ENCODE measurements at places on chromosomes 1 and 21. TPM values are rescaled to one million over a fixed set of nuclear protein-coding genes. Genes with fewer than 3 reads are reported as not detected.

DNA sequence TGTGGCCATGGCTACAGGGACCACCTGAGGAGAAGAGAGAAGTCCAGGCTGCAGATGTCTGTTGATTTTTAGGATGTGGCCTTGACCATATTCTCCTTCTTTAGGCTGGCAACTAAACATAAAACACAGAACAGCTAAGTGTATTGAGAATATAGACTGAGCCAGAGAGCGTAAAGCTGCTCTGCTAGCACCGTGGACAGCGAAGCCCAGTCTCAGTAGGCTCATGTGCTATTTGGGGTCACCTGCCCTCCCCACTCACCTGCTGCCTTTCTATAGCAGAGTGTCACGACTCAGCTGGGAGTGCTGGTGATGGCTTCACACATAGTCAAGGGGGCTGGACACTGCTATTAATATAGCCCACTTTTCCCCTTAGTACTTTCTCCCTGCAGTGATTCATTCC lies 278.5 kb downstream of the KCNH1 start:
- DNase-seq: no peak
- H3K36me3 ChIP-seq: no peaks in the 10 kb centered on the region
- H3K27ac ChIP-seq: no peak overlapping the region
- H3K27me3 ChIP-seq: peaks cover 4% of the 10 kb centered on the region

- H3K4me3 ChIP-seq: no peak overlapping the region
- H3K27ac ChIP-seq: no peak overlapping the region
- H3K27me3 ChIP-seq: no peaks in the 10 kb centered on the region
- H3K4me1 ChIP-seq: peaks cover 10% of the 10 kb centered on the region
- H3K36me3 ChIP-seq: peaks cover 8% of the 10 kb centered on the region
These were observed 45.4 kb downstream of the YARS1 start for GRCh38 chr1:32771561-32772280.

GRCh38 chr1:66752671-66753371 lies 562 bp downstream of the DYNLT5 start:
- H3K4me1 ChIP-seq: peaks cover 12% of the 10 kb centered on the region
- peaks cover 28% of the 10 kb centered on the region for H3K27me3 ChIP-seq
- H3K4me3 ChIP-seq: peak overlapping the region; percentile 68
- DNase-seq: no peak
- no peak overlapping the region for H3K27ac ChIP-seq
- no peaks in the 10 kb centered on the region for H3K36me3 ChIP-seq

DNA sequence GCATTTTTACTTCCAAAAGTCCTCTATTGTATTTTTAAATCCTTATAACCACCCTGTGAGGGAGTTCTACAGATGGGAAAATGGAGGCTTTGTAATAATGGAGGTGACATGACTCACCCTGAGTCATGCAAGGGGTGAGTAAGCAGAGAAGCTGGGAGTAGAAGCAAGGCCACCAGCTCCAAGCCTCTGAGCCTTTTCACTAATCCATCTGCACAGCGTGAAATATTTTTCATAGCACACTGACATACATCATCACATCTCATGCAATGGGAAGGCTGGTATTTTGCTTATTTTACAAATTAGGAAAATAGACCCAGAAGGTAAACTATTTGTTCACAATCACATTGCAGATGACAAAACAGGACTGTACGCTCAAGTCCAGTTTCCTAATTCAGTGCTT lies 96.9 kb downstream of the KCNH1 start:
- no peaks in the 10 kb centered on the region for H3K4me1 ChIP-seq
- H3K27ac ChIP-seq: no peak overlapping the region
- H3K27me3 ChIP-seq: peaks cover 13% of the 10 kb centered on the region
- H3K36me3 ChIP-seq: no peaks in the 10 kb centered on the region
- no peak overlapping the region for H3K4me3 ChIP-seq

DNA sequence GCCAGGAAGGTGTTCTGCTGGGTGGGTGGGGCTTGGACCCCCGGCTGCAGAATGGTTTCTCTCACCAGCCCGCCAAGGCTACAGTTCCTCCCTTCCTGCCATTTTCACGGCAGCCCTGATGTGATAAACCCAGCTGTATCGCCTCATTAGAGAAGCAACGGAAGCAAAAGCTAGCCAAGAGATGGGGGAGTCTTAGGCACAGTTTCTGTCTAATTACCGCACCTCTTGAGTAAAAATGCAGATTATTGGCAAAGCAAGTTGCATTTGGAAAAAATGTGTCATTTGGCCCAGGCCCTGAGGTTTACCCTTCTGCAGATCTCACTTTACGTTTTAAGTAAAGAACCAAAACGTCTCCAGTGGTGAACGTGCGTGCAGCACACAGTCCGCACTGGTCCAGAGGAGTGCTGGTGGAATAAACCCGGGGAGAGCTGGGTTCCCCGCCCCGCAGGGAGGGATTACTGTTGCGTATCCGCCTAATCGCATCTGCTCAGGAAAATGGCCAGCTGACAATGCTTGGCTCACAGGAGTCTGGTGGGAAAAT lies 109.9 kb downstream of the GALNT2 start:
- peak; percentile 35 for DNase-seq
- H3K36me3 ChIP-seq: peaks cover 31% of the 10 kb centered on the region
- H3K27ac ChIP-seq: peak overlapping the region; percentile 5
- H3K4me1 ChIP-seq: peaks cover 43% of the 10 kb centered on the region
- H3K27me3 ChIP-seq: no peaks in the 10 kb centered on the region

DNA sequence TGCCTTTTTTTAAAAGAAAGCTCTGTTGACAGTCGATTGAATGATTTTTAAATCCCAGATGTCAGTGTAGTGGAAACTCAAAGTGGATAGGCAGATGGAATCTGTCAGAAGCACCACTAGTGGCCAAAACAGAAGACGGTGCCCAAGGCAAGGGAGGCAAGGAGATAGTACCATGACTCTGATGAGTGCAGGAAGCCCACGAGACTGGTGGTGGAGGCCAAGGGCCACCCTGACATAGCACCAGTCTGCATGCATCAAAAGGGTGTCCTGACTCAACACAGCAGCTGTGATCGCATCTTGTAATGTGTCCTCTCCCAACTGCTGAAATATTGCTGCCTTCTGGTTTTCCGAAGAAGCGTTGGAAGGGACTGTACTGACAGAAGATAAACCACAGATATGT lies 124.1 kb upstream of the PAPPA2 start:
- H3K36me3 ChIP-seq: no peaks in the 10 kb centered on the region
- H3K4me3 ChIP-seq: no peak overlapping the region
- no peak for DNase-seq
- H3K27me3 ChIP-seq: peaks cover 5% of the 10 kb centered on the region

DNA sequence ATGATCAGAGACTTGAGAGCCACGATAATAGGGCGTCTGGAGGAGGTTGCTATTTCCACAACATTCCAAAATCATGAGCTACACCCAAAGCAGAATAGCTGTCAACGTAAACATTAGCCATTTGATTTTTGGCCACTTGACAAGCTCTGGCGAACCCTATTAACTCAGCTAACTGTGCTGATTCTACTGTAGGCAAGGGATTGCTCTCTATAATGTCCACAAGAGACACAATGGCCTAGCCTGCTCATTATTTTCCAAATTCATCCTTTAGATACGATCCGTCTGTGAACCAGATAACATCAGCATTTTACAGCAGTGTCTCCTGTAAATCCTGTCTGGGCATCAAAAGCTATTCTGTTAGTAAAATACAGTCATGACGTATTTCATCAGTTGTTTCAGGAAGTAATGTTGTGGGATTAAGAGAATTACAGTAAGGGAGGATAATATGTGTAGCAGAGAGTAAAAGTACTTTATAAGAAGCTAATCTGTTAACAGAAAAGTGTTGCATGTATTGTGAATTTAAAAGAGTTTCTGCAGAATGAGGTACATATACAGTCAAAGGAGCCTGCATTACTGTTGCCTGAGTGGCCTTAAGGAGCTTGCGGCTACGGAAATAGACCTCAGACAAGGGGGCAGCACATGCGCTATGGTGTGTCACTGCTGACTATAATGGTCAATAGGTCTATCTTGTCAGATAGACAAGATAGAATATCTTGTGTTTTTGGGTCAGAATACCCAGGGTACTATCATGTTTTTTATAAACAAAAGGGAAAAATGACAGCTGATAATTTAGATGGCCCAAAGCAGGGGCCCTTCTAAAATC lies 44.9 kb upstream of the TINAGL1 start:
- no peak for DNase-seq
- no peak overlapping the region for H3K4me3 ChIP-seq
- no peak overlapping the region for H3K27ac ChIP-seq
- H3K4me1 ChIP-seq: peaks cover 4% of the 10 kb centered on the region

DNA sequence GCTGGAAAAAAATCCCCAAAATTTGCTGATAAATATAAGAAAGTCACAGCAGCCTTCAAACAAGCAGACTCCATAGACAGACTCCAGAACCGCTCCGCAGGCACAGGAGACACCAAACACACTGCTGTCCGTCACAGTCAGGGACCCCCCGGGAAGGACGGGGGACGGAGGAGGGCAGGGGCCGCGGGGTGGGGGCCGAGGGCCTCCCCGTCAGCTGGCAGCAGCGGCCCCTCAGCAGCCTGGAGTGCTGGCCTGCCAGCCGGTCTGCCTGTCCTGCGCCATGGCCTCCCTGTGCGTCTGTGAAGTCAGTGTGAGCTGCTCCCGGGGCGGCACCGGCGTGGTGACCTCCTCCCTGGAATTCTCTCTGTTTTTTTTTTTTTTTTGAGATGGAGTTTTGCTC lies 10.1 kb upstream of the C1orf159 start:
- DNase-seq: no peak
- no peaks in the 10 kb centered on the region for H3K4me1 ChIP-seq
- H3K27me3 ChIP-seq: no peaks in the 10 kb centered on the region
- H3K27ac ChIP-seq: no peak overlapping the region
- H3K4me3 ChIP-seq: no peak overlapping the region
- no peaks in the 10 kb centered on the region for H3K36me3 ChIP-seq

GRCh38 chr1:170491291-170491690 lies 40.7 kb upstream of the GORAB start:
- no peaks in the 10 kb centered on the region for H3K36me3 ChIP-seq
- peaks cover 16% of the 10 kb centered on the region for H3K27me3 ChIP-seq
- peaks cover 9% of the 10 kb centered on the region for H3K4me1 ChIP-seq
- DNase-seq: no peak

DNA sequence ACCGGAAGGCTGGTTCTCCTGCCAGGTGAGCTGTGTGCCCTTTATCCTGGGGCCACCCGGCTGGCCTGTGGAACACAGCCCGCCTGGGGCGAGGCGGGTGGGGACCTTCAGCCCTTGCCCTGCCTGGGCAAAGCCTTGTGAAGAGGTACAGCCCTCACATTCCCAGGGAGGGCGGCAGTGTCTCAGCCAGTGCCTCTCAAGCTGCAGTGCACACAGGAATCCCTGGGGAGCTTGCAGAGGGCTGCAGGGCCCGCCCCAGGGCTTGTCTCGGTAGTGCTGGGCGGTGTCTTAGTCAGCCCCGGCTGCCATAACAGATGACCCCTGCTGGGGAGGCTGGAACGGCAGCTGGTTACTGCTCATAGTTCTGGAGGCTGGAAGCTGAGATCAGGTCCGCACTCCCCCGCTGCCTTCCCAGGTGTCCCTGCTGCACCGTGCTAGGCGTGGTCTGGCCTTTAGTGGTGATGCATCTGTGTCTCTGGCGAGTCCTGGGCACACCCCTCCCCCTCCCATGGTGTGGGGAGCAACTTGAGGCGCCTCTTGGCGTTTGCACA lies 12.6 kb downstream of the DFFB start:
- no peaks in the 10 kb centered on the region for H3K27me3 ChIP-seq
- peaks cover 16% of the 10 kb centered on the region for H3K36me3 ChIP-seq
- H3K4me1 ChIP-seq: no peaks in the 10 kb centered on the region
- no peak overlapping the region for H3K4me3 ChIP-seq

DNA sequence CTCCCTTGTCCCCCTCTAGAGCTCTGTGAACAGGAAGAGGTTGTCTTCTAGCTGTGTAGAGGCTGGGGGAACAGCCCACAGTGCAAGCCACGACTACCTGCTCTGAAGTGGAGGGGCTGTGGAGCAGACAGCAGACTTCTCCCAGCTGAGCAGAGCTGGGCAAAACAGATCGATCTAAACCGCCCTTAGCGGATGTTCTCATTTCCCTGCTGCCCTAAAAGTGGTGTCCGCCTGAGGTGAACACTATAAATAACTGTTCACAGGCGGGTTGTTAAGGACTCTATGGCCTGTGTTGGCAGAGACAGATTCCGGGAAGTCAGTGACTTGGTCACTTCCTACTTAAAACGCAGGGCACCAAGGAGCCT lies 203.2 kb downstream of the RHOU start:
- no peaks in the 10 kb centered on the region for H3K36me3 ChIP-seq
- H3K27ac ChIP-seq: no peak overlapping the region
- no peak overlapping the region for H3K4me3 ChIP-seq
- H3K4me1 ChIP-seq: peaks cover 28% of the 10 kb centered on the region
- H3K27me3 ChIP-seq: no peaks in the 10 kb centered on the region

GRCh38 chr1:206020393-206021007 lies 3.2 kb downstream of the CTSE start:
- H3K27ac ChIP-seq: no peak overlapping the region
- no peak for DNase-seq
- peaks cover 6% of the 10 kb centered on the region for H3K4me1 ChIP-seq
- no peaks in the 10 kb centered on the region for H3K36me3 ChIP-seq

GRCh38 chr1:110035236-110035752 lies 870 bp downstream of the STRIP1 start:
- peaks cover 10% of the 10 kb centered on the region for H3K36me3 ChIP-seq
- no peaks in the 10 kb centered on the region for H3K27me3 ChIP-seq
- no peak for DNase-seq
- H3K27ac ChIP-seq: peak overlapping the region; percentile 79
- peaks cover 48% of the 10 kb centered on the region for H3K4me1 ChIP-seq
- H3K4me3 ChIP-seq: peak overlapping the region; percentile 91

DNA sequence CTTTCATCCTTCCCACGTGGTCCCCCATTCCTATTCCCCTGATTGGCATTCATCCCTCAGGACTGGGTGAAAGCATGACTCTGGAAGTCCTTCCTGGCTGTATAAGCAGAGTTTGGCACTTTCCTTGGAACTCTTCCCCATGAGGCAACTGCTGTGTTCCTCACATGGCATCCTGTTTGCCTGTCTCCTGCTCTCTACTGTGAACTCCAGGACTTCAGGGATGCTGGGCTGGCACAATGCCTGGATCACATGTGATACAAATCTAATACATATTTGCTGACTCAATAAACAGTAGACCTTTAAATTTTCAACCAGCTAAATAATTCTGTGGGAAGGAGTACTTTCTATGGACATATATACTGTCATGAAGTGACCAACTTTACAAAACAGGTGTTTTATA lies 46.8 kb upstream of the EDEM3 start:
- H3K27me3 ChIP-seq: no peaks in the 10 kb centered on the region
- no peak for DNase-seq
- H3K4me1 ChIP-seq: peaks cover 2% of the 10 kb centered on the region
- no peak overlapping the region for H3K27ac ChIP-seq
- no peaks in the 10 kb centered on the region for H3K36me3 ChIP-seq

TRIM63 gene
- 0.40 TPM for total RNA-seq

CAMSAP2 gene
- total RNA-seq: 3.9 TPM

BEST4 gene
- 0.74 TPM for total RNA-seq

KRTAP13-2 gene
- total RNA-seq: not detected

MPZ gene
- 4.4 TPM for total RNA-seq

ZNF683 gene
- total RNA-seq: not detected

OR2L3 gene
- total RNA-seq: not detected
